ENCODE measurements at places on chromosomes 7 and 10. TPM values are rescaled to one million over a fixed set of nuclear protein-coding genes. Genes with fewer than 3 reads are reported as not detected.

DNA sequence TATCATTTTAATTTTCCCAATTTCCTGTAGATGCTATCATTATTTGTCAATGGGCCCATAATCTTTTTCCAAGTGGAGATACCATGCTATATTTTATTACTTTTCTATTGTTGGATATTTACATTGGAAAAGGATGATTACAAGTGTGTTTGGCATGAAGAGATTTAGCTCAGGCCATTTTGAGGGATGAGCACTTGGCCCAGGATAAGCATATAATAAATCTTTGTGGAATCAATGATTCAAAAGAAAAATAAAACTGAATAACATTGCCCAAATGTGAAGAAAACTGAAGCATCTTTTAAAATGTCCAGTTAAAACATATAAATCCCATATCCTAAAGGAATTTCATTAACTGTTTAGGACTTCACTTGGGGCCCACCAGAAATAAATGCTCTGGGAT, 260.9 kb upstream of the BMPER start:
- H3K27me3 ChIP-seq: no peaks in the 10 kb centered on the region
- H3K4me1 ChIP-seq: no peaks in the 10 kb centered on the region
- no peak for DNase-seq
- no peaks in the 10 kb centered on the region for H3K36me3 ChIP-seq
- H3K4me3 ChIP-seq: no peak overlapping the region
- H3K27ac ChIP-seq: no peak overlapping the region

The PRKAR2B gene
- total RNA-seq: 1.6 TPM

DNA sequence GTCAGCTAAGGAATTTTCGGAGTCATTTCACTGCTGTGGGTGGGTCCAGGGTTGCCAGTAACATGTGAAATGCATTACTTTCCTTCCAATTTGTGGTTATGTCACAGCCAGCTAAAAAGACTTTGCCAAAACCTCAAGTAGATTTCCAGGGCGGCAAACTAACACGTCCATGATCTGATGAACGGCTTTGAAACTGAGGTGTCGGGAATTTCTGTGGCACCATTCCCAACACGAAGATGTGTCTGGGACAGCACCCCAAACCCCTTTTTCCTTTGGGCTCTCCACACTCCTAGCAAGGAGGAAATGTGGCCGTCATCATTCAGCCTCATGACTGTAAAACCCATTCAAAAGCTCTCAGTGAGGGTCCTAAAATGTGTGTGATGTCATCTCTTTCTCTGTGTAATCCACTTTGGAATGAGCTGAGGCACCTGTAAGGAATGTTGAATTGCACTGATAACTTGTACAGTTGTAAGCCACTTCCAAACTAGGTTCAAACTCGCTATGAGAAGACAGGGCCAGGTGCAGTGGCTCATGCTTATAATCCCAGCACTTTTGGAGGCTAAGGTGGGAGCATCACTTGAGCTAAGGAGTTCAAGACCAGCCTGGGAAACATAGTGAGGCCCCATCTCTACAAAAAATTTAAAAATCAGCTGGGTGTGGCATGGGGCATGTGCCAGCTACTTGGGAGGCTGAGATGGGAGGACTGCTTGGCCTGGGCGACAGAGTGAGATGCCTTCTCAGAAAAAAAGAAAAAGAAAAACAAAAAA, 146.1 kb upstream of the FRMD4A start:
- DNase-seq: no peak
- peaks cover 41% of the 10 kb centered on the region for H3K27me3 ChIP-seq
- no peaks in the 10 kb centered on the region for H3K4me1 ChIP-seq

- no peaks in the 10 kb centered on the region for H3K4me1 ChIP-seq
- H3K36me3 ChIP-seq: no peaks in the 10 kb centered on the region
- no peak overlapping the region for H3K27ac ChIP-seq
Observed at GRCh38 chr10:55174419-55174818, 373.4 kb upstream of the PCDH15 start.

The AEBP1 gene
- total RNA-seq: 18.1 TPM

GRCh38 chr10:4652111-4653010, 173.6 kb upstream of the AKR1E2 start:
- peak; percentile 63 for DNase-seq
- peak overlapping the region; percentile 95 for H3K27ac ChIP-seq
- peaks cover 22% of the 10 kb centered on the region for H3K4me1 ChIP-seq

DNA sequence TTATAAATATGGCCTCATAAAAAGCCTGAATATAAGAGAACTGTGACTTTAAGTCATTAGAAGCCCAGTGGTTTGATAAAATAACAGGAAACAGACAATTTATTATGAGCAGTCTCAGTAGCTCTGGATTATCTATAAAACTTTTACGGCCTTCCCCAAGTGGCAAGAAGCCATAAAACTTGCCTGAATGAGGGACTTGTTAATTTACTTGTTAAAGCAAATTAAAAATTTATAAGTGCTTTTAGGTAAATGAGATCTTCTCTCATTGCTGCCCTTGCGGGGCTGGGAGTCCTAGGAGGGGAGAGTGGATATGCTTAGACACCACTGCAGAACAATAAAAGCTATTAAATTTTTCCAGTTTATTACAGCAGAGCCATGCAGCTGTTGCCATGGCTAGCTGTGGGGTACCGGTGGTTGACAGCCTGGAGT, 499.9 kb downstream of the AUTS2 start:
- no peaks in the 10 kb centered on the region for H3K36me3 ChIP-seq
- no peak overlapping the region for H3K4me3 ChIP-seq
- DNase-seq: no peak
- H3K27ac ChIP-seq: no peak overlapping the region
- H3K4me1 ChIP-seq: no peaks in the 10 kb centered on the region

DNA sequence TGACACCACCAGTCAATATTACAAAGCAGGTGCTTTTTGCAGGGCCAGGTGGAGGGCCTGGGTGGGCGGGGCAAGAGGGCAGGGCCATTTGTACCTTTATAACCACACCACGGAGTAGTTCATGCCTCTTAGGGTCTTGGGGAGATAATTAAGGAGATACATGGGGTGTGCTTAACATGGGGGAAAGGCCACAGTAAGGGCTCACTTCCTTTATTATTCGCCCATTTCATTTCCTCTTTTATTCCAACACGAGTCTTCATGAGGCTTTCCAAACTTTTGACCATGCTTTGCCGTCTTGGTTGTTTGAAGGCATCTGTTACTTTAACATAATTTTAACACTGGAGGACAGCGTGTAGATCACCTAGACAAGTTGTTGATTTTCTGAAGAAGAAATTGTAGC, 33.3 kb upstream of the LYZL2 start:
- no peak overlapping the region for H3K27ac ChIP-seq
- DNase-seq: no peak
- H3K4me3 ChIP-seq: no peak overlapping the region
- peaks cover 8% of the 10 kb centered on the region for H3K4me1 ChIP-seq
- H3K27me3 ChIP-seq: peaks cover 54% of the 10 kb centered on the region

All from activated T-cell treated with anti-CD3 and anti-CD28 coated beads, Interleukin-2, amount 50 U/mL, for 72 hours (primary cell).